ENCODE measurements at places on chromosomes 7 and 10.

- DNase-seq = no peak
These were observed 2.7 kb upstream of the CUL2 start for GRCh38 chr10:35092851-35093250.

GRCh38 chr10:105798328-105798889 lies 1157.3 kb downstream of the SORCS3 start:
- DNase-seq = no peak

DNA sequence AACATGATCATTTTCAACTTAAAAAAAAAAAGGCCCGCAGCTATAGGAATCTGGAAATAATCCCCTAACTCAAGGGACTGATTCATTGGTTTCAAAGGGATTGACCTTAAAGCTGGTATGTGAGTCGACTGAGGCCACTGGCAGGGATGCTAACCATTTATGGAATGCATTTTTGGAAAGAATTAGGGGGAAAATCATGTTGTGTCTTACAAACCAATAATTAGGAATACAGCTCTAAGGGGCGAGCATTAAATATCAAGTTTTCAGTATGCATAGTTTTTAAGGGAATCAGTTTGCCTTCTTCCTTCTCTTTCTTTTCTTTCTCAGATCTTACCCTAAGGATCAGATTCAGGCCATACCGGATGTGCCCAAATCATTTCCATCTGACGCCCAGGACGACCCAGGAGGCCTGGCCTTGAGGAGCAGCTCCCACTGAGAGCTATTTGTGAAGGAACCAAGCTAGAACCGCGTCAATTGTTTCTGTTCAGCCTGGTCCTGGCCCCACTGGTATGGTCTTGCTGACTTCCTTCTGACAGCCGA lies 48.7 kb downstream of the BPGM start:
- no peak for DNase-seq

DNA sequence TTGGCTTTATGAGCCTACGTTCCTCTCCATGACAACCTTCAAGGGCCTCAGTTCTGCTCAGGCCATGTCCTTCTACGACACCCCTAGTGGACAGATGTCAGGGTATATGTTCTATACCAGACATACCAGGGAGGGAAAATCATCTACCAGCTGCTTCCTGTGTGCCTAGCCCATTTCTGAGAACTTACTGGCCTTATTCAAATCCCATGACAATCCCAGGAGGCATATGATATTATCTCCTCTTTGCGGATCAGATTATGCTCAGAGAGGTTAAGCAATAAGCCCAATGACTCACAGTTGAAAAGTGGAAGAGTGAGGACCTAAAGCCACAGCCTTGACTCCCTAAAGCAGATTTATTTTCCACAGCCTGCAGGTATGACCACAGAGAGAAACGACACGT lies 139.3 kb downstream of the GLI3 start:
- no peak for DNase-seq

DNA sequence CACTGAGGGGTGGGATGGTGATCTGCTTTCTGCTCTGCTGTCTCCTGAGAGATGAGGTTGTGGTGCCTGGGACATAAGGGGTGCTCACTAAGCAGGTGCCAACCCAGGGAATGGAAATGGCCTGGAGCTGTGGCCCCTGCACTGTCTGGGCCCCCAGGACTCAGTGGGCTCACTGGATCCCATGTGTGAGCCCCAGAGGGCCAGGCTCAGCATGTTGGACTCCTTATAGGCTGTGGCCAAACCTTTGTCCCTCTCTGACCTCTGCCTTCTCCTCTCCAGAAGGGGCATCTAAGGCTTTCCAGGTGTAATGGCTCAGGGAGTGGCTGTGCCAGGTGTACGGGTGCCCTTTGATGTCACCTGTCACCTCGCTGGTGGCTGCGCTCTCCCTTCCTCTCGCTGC lies 56.4 kb downstream of the NEUROG3 start:
- DNase-seq = no peak

Data from T-cell (primary cell).